ENCODE measurements at places on chromosomes 16 and 17. TPM values are rescaled to one million over a fixed set of nuclear protein-coding genes. Genes with fewer than 3 reads are reported as not detected.
A peak's percentile ranks its signal among the peaks of the same experiment; 100 is the strongest.

DNA sequence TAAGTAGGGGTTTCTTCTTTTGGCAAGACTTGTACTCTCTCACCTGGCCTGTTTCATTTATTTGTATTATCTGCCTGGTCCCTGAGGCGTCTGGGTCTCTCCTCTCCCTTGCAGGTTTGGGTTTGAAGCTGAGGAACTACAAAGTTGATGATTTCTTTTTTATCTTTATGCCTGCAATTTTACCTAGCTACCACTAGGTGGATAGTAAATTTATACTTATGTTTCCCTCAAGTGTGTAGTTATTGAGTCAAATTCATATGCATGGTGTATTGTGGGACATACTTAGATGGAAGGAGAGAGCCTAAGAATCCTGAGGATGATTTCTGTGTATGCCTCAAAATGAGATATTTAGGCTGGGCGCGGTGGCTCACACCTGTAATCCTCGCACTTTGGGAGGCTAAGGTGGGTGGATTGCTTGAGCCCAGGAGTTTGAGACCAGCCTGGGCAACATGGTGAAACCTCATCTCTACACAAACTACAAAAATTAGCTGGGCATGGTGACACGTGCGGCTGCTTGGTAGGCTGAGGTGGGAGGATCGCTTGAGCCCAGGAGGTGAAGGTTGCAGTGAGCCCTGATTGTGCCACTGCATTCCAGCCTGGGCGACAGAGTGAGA, 13.6 kb downstream of the TMEM98 start:
- no peak for DNase-seq

- DNase-seq = no peak
Measured at GRCh38 chr16:85476389-85476788, 136.7 kb upstream of the GSE1 start.

NETO2 gene
- 7.3 TPM for total RNA-seq

IFI35 gene
- total RNA-seq = 62.3 TPM

CYB5B gene
- 160 TPM for total RNA-seq

KRT33A gene
- not detected for total RNA-seq

SLC5A11 gene
- not detected for total RNA-seq

- no peak for DNase-seq
Measured at GRCh38 chr17:82866590-82867191, 26.9 kb upstream of the ZNF750 start.

GRCh38 chr16:53220585-53220984, 165.8 kb downstream of the CHD9 start:
- no peak for DNase-seq

DNA sequence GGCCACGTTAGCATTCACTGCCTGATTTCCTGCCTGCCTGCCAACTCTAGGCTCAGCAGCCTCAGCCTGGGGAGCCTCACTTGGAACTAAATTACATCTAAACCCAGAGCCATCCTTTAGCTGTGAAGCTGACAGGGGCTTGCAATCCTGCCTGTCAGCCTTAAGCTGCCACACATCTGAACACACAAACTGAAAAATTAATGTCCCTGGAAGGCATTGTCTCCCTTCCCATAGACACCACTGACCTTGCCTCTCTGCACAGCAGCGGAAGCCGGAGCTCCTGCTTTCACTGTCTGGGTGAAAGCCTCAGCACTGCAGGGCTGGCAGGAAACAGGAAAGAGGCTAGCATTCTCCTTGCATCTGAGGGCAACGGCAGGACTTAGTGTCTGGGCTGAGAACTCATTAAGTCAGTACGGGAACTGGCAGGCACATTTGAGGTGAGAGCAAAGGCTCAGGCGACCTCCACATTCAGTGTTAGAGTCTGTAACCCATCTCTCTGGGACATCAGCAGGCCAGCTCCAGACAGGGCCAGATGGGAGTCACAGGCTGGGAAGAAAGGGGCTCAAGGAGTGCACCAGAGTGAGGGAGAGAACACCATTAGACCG, 452.4 kb upstream of the C16orf82 start:
- no peak for DNase-seq

GRCh38 chr17:43576563-43577229, 30.6 kb upstream of the ETV4 start:
- peak; percentile 57 for DNase-seq

GRCh38 chr17:14095631-14096030, 26.3 kb downstream of the COX10 start:
- no peak for DNase-seq

STAC2 gene
- total RNA-seq = not detected

DNA sequence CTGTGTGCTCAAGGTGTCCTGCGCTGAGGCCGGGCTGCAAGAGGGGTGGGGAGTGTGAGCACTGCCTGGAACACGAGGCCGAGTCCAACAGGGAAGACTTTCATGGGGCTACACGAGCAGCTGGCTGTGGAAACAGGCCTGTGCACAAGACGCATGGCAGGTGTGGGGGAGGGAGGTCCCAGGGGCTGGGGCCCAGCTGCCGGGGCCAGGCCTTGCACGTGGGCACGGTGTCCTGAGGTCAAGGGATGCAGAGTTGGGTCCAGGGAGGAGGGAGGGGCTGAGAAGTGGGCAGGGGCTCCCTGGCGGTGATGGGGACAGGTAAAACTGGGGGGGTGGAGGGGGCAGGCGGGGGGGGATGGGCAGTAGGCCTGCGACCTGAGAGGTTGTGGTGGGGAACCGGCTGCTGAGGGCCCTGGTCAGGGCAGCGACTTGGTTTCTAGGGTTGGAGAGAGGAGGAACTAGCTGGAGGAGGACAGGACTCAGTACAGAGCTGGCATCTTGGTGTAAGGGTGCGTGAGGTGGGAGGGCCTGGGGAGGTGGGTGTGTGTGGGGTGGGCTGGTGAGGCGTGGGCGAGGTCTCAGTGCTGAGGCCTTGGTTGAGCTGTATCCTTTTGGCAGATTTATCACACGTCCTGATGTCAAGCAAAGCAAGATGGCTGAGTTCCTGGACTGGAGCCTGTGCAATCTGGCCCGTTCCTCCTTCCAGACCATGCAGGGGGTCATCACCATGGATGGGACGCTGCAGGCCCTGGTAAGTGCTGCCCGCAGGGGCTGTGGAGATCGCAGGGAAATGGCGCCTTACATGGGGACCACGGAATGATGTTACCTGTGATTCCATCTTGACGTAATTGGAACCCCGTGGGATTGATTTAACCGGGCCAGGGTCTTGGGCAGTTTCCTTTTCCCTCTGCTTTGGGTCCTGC, 29.4 kb downstream of the TBCD start:
- DNase-seq = no peak

DNA sequence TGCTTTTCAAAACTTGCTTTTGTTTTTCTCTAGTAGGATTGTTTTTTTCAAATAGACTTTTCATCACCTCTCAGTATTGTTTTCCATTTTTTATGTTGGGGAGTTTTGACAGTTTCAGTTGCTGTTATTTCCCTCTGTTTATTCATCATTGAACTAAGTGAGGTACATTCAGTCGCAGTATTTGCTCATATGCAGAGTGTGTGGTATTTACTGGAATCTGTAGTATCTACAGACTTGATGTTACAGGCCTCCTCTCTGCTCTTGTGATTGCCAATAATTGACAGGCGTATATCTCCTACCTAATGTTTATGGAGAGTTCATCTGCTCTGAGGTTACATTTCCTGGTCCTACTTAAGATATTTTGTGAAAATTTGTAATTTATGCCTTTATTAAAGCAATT, 49.6 kb downstream of the COX10 start:
- DNase-seq = no peak

DNA sequence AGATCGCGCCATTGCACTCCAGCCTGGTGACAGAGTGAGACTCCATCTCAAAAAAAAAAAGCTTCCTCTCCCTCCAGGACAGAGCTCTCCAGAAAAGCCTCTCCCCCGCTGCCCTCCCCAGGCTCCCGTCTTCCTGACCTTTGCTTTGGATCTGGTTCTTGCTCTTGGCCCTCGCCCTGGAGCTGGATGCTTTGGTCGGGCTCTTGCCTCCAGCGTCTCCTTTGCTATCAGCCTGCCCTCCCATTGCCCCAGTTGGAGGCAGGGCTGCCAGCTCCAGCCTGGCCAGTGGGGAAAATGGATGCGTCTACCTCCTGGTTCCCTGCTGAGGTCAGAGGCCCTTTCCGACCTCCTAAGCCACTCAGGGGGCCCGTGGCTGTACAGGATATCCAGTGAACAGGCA, 35.9 kb downstream of the TRARG1 start:
- DNase-seq = no peak

- DNase-seq = no peak
Measured at GRCh38 chr16:57169327-57169726, 16.5 kb downstream of the PSME3IP1 start.

DNA sequence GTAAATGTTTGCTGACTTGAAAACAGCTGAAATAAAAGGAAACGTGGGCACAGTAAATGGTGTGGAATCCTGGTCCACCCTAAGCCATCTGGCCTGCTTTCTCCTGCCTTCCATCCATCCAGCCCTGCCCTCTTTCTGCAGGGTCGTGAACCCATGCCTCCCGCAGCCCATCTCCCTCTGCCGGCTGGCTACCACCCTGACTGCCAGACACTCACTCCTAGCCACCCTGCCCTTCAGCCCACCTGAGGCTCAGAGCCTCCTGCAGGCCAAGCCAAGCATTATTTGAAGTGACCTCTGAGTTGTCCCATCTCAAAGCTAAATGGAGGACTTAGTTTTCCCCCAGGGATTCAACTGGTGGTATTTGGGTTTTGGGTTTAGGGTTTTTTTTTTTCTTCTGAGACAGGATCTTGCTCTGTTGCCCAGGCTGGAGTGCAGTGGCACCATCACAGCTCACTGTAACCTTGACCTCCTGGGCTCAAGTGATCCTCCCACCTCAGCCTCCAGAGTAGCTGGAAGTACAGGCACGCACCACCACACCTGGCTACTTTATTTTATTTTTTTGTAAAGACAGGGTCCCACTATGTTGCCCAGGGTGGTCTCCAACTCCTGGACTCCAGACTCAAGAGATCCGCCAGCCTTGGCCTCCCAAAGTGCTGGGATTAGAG, 8.4 kb downstream of the ZDHHC1 start:
- no peak for DNase-seq

- DNase-seq = no peak
Measured at GRCh38 chr17:2082003-2082781, 27.3 kb downstream of the HIC1 start.

GRCh38 chr17:19714542-19715411, 1.6 kb downstream of the SLC47A2 start:
- DNase-seq = no peak

GRCh38 chr16:73232555-73233328, 184.8 kb upstream of the ZFHX3 start:
- DNase-seq = no peak

WSCD1 gene
- 0.37 TPM for total RNA-seq

- DNase-seq = no peak
Measured at GRCh38 chr16:1159325-1159972, 6.5 kb downstream of the CACNA1H start.

GRCh38 chr17:46717999-46718398, 100.5 kb downstream of the WNT3 start:
- no peak for DNase-seq

DNA sequence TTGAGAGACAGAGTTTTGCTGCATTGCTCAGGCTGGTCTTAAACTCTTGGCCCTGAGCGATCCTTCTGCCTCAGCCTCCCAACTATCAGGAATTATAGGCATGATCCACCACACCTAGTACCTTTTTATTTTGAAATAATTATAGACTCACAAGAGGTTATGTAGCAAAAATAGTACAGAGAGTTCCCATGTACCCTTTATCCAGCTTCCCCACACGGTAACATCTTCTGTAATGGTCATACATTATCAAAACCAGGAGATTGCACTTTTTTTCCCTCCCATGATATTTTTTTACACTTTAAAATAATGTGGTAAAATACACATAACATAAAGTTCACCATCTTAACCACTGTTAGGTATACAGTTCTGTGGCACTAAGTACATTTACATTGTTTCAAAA, 28.8 kb upstream of the CACNG4 start:
- no peak for DNase-seq

DNA sequence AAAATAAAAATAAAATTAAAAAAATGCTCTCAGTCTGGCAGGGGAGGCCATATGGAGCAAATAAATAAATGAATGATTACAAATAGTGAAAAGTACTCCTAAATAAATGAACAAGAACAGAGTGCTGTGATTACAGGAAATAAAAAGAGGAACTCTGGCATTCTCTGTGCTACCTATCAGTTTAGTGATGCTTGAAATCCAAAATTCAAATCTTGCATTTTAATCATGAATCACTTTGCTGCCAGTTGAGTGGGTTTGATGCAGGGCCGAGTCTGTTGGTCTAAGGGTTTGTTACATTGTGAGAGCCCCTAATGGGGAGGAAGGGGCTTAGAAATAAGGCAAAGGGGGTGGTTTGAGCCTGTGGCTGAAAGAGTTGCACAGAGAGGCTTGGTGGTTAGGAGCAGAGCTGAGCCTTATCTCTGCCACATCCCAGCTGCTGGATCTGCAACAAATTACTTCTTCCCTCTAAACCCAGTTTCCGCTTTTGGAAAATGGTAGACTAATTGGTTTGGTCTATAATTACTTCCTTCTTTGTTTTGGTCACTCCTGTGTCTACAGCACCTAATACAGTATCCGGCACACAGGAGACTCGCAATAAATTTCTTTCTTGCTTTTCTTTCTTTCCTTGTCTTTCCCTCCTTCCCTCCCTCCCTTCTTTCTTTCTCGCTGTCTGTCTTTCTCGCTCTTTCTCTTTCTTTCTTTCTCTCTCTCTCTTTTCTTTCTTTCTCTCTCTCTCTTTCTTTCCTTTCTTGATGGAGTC, 6.3 kb upstream of the ABCC1 start:
- no peak for DNase-seq

GRCh38 chr17:28029044-28029443, 13.4 kb upstream of the NLK start:
- DNase-seq = no peak

- no peak for DNase-seq
Measured at GRCh38 chr17:28227316-28228108, 91.5 kb upstream of the TMEM97 start.

FOXC2 gene
- not detected for total RNA-seq

DNA sequence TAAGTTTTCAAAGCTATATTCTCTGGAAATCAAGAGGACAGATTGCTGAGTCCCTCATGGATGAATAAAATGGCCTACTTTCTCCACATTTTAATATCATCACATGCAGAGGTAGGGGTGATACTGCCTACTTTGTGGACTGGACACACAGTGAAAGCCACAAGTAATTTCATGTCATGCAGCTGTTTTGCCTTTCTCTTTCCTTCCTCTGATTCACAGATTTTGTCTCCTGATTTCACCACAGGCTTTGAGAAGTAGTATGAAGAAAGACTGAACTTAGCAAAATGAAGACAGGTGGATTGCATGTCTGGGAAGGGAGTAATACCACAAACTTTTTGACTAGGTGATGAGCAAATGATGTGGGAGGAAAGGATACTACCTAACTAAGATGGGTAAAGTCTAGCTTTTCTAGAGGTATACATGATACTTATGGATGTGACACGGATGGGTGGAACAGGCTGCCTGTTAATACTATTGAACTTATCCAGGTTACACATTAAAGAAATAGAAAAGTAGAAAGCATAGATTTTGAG, 478.4 kb upstream of the GOT2 start:
- no peak for DNase-seq

- DNase-seq = no peak
Measured at GRCh38 chr16:27991876-27992275, 71.6 kb downstream of the GSG1L start.

OR3A2 gene
- total RNA-seq = 1.7 TPM

KRT12 gene
- not detected for total RNA-seq

CRYBA1 gene
- total RNA-seq = not detected
